ENCODE measurements at places on chromosomes 1 and 21.

DNA sequence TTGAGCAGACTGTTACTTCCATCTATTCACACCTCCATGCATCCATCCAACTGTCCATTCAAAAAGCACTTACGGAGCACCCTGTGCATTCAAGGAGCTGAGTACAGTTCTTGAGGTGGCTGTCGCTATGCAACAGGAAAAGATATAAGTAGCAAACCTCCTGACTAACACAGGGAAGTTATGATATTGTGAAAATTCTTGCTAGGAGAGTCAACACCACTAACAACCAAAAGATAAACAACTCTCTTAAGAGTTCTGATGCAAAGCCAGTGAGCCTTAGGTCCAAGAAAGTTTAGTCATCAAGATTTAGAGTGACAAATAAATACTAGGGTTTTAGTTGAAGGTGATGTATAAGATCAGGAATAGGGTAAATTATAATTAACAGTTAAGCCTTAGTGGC, 44.5 kb upstream of the TRIM45 start:
- no peak for DNase-seq

- no peak for DNase-seq
Measured at GRCh38 chr21:34743831-34744230, 75.0 kb downstream of the CLIC6 start.

GRCh38 chr1:161731241-161731640, 9.9 kb downstream of the FCRLB start:
- no peak for DNase-seq

DNA sequence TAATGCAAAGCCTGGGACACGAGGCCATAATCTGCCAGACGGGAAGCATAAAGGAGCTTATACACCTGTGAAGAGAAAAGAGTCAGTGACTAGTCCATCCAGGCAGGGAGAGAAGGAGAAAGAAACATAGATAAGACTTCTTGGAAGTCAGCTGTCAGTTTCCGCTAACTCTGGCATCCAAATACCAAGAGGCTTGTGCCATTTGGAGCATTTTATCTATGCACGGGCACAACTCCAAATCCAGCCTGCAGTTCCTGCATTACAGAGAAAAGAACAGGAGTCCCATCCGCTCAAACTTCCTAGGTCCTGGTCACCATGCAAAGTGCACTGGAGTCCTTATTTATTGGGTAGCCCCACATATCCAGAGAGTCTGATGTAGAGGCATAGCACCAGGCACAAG, 27.9 kb downstream of the SEC16B start:
- DNase-seq = no peak

All from activated CD4-positive, alpha-beta T cell treated with anti-CD3 and anti-CD28 coated beads, Interleukin-2, amount 10 ng/mL, durations not matched to agents 7 days and 5 days (primary cell).